ENCODE measurements at places on chromosomes 7 and 10.

DNA sequence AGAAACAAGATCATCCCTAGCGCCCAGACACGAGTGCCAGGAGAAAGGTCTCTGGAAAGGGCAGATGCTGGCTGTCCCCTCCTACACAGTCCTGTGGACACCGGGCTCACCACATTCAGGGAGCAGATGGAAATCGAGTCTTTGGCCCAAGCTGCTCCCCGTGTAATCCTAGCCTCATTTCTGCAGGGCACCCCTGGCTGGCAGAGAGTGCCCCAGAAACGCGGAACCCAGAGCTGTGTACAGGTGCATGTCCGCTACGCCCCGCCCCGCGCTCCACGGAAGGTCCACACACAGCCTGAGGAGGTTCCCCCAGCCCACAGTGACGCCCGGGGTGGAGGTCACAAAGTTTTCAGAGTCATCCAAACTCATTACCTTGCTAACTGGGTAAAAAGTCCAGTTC, 202.8 kb downstream of the MAD1L1 start:
- no peak for DNase-seq

DNA sequence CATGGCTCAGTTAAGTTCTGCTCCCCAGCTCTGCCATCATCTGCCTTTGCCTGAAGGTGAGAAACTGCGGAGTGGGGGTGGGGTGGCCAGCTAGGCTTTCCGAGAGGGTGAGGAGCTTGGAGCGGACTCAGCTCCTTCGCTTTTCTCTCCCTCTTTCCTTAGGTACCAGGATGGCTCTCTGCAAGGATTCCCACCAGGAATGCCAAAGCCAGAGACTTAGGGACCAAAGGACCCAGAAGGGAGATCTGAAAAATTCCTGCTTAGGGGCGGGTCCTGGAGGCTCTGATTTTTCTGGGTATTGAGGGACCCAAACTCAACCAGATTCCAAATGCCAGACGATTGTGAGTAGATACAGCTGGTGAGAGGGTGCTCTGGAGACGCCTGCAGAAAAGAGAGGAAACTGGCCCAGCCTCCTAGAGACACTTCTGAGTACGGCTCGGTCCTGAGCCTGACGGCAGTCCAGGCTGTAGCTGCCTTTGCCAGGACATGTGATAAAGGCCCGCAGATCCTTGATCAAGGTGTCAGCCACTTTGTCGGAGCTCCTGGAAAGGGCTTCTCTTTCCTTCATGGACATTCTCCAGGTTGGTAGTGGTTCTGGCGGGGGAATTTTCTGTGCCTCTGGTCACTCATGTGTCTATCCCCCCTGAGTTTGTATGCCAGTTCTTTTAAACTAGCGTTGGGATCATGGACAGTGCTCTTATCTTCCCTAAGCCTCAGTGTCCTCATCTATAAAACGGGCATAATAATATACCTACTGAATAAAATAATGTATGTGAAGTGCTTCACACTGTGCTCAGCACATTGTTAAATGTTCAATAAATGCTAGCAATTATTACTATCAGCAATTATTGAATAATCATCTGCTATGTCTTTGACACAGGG, 42.5 kb upstream of the BTRC start:
- DNase-seq, result no peak

DNA sequence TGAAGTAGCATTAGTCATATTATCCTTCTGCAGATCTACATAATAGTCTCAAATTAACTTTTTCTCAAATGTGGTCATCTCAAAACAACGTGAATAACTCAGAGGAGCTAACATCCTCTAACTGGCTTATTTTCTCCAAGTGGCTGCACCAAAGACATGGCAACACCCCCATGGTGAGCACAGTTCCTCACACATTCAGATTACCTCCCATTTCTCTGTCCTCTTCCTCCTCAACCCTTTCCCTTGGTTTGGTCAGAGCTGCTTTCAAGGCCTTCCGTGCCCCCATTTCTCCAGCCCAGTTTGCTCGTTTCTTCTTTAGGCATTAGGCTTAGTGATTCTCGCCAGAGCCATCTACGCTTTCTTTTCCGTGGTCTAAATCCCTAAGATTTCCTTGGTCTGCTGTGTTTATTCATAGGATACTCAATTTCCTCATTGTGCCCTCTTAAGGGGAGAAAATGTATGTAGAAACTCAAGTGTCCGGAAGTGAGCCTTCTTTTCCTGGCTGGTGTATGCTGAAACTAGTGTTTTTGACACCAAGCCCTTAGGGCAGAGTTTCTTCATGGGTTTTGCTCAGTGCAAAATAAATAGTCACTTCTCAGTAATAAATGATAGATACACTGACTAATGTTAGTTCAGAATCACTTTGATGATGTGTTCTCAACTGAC, 2.6 kb downstream of the MET start:
- DNase-seq, result no peak

GRCh38 chr10:65952086-65952485, 973.8 kb upstream of the LRRTM3 start:
- no peak for DNase-seq

GRCh38 chr10:78044179-78044578, 10.5 kb downstream of the RPS24 start:
- no peak for DNase-seq

- peak; percentile 33 for DNase-seq
These were observed 16.8 kb upstream of the ABCB5 start for GRCh38 chr7:20598459-20599309.

- DNase-seq, result no peak
These were observed 1080.2 kb downstream of the KCNMA1 start for GRCh38 chr10:76557366-76557765.

DNA sequence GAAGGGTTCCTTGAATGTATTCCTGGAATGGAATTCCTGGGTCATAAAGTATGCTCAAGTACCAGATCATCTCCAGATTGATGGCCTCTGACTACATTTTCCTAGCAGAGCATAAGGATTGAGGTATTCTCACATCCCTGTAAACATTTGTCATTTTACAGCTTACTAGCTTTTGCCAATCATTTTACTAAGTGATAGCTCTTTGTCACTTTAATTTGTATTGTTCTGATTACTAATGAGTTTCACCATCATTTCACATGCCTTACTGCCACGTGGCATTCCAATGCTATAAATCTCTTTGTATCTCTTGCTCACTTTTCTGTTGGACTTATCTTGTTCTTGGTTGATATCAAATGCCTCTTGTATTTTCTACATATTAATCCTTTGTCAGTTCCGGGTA, 68.6 kb upstream of the CACNB2 start:
- DNase-seq, result no peak
